ENCODE measurements at places on chromosomes 16 and 17. TPM values are rescaled to one million over a fixed set of nuclear protein-coding genes. Genes with fewer than 3 reads are reported as not detected.

Gene KRT37
- total RNA-seq = not detected

- no peak for DNase-seq
Measured at GRCh38 chr16:21205303-21205702, 6.1 kb downstream of the ZP2 start.

Gene TP53TG3F
- total RNA-seq = 0.54 TPM

- no peak for DNase-seq
Measured at GRCh38 chr17:76701471-76701967, 9.2 kb downstream of the MXRA7 start.

DNA sequence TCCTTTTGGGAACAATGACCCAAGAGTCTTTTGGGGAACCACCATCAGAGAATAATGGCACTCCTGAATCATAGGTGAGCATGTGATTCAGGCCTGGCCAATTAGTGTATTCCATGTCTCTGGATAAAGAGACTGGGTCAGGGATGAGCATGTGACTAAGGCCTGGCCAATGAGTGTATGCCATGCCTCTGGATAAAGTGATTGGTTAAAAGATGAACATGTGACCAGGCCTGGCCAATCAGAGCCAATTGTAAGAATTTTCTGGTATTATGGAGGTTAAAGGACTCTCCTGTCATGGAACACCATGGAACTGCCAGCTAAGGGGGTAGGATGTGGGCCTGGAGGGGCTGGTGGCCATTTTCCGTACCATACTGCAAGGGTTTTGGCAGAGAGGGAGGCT is 194.3 kb downstream of the C16orf78 start:
- no peak for DNase-seq

GRCh38 chr17:17387498-17388362 is 84.6 kb downstream of the NT5M start:
- no peak for DNase-seq

DNA sequence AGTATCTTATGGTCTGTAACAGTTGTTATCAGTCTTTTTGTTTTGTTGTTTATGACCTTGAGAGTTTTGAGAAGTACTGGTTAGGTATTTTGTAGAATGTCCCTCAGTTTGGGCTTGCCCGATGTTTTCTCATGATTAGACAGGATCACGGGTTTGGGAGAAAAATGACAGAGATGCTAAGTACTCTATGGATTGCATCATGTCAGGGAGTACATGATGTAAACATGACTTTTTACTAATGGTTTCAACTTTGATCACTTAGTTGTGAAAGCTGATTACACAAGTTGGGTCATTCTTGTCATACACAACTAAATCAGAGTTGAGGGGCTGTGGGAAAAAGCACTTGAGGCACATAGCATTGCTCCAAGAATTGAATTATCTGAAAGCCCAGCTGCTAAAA is 94.7 kb upstream of the SIAH1 start:
- DNase-seq = no peak

Gene KRT33B
- not detected for total RNA-seq

DNA sequence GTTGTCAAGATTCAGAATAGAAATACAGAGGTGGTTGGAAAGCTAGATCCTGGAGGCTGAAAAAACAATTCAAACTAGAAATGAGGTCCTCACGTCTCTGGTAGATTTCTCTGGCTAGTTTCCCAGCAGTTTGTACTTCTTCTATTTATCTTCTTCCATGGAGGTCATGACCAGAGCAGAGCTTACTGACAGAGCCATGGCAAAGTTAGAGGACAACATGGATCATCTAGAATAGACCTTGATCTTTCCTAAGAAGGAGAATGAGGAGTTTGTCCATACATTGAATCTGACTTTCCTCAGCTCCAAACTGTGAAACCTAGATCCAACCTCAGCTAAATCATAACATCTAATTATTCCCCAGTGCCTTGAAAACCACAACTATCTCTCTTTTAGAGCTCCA is 900.8 kb upstream of the GOT2 start:
- DNase-seq = no peak

Gene GP2
- 5.8 TPM for total RNA-seq

DNA sequence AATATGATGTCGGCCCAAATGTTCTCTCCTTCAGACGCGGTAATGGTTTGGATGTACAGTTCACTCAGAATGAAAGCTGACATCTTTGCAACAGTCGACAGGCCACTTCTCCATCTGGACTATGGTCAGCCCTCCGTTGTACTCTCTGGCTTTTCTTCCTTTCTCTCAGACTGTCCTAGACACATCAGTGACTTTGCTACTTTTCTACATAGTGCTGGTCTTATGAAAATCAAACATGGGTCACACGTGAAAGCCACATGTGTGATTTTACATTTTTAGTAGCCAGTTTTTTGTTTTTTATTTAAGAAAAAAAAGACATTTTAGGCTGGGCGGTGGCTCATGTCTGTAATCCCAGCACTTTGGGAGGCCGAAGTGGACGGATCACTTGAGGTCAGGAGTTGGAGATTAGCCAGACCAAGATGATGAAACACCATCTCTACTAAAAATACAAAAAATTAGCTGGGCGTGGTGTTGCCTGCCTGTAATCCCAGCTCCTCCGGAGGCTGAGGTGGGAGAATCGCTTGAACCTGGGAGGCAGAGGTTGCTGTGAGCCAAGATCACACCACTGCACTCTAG is 644.1 kb downstream of the KCNJ2 start:
- DNase-seq = no peak

DNA sequence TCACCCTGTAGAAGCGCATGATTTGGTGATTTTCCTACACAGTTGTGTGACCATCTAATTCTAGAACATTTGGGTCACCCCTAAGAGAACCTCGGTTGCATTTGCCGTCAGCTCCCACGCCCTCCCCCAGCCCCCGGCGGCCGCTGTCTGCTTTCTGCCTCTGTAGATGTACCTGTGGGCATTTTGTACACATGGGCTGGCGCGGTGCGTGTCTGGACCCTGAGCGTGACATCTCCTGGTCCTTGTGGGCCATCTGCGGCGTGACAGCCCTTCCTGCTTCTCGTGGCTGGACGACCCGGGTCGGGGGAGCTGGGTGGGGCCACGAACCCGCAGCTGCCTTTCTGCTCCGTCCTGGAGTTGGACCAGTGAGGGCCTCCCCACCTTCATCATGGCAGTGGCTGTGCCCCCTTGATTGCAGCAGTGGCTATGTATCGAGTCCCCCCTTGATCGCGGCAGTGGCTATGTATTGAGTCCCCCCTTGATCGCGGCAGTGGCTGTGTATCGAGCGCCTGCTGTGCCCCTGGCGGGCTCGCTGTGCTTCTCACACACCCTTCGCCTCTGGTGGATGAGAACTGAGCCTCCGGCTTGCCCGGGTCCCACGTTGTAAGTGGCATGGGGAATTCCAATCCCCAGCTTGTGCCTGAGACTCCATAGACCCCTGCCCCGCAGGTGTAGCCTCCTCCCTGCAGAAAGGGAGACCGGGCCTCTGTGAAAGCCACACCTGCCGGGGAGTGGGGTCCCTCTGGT is 24.1 kb downstream of the GSE1 start:
- no peak for DNase-seq

Gene PRR35
- total RNA-seq = 2.2 TPM

GRCh38 chr16:89334988-89335802 is 117.7 kb downstream of the ZNF778 start:
- no peak for DNase-seq

Data from Panc1 (cell line).